ENCODE measurements at places on chromosomes 1 and 21. TPM values are rescaled to one million over a fixed set of nuclear protein-coding genes. Genes with fewer than 3 reads are reported as not detected.

Gene SEC22B
- 49.9 TPM for total RNA-seq

Gene ARHGAP30
- total RNA-seq: not detected

Gene JAM2
- 3.3 TPM for total RNA-seq

Gene PRAMEF33
- not detected for total RNA-seq

Gene GPR157
- 4.3 TPM for total RNA-seq

Gene OR2T2
- not detected for total RNA-seq

Gene PLA2G2D
- total RNA-seq: not detected

Gene CATSPERE
- 0.73 TPM for total RNA-seq

Gene RGS1
- total RNA-seq: not detected

Gene CHI3L2
- total RNA-seq: 13.9 TPM

Gene CD1B
- total RNA-seq: not detected

Gene KCTD3
- total RNA-seq: 93.3 TPM

Gene FOXD3
- not detected for total RNA-seq

Gene C8B
- total RNA-seq: not detected

Gene FAM151A
- total RNA-seq: not detected

Gene FAM43B
- 0.13 TPM for total RNA-seq

Gene HSD3B1
- total RNA-seq: not detected

Gene VSIG8
- total RNA-seq: 0.07 TPM
